ENCODE measurements at places on chromosomes 7 and 10.

GRCh38 chr7:7919449-7919945 lies 49.1 kb upstream of the GLCCI1 start:
- no peak for DNase-seq

- DNase-seq = no peak
Observed at GRCh38 chr7:156816943-156817572, 75.9 kb downstream of the LMBR1 start.

DNA sequence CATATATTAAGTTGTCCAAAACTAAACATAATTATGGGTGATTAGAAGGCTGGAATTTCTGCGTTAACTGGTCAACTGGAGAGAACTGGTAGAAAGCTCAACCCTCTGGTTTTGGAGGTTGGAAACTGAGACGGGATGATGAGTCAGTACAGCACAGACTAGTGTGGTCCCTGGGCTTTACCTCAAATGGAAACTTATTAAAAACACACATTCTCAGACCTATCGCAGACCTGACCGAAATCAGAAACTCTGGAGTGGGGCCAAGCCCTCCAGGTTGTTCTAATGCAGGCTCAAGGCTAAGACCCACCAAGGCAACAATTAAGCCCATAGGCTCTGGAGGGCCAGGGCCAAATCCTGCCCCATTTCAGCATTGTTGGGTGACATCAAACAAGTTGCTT lies 136.9 kb downstream of the KCNMA1 start:
- DNase-seq = no peak

DNA sequence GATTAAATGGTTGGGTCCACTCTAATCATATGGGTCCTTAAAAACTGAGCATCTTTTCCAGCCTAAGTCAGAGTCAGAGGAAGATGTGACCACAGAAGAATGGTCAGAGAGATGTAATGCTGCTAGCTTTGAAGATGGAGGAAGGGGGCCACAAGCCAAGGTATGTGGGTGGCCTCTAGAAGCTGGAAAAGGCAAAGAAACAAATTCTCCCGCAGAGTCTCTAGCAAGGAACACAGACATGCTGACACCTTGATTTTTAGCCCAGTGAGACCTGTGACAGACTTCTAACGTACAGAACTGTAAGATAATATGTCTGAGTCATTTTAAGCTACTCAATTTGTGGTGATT lies 1.5 kb upstream of the EXOC6 start:
- DNase-seq = no peak

GRCh38 chr10:112271982-112272381 lies 11.2 kb upstream of the TECTB start:
- DNase-seq = no peak

GRCh38 chr7:42495256-42495655 lies 258.2 kb upstream of the GLI3 start:
- no peak for DNase-seq

DNA sequence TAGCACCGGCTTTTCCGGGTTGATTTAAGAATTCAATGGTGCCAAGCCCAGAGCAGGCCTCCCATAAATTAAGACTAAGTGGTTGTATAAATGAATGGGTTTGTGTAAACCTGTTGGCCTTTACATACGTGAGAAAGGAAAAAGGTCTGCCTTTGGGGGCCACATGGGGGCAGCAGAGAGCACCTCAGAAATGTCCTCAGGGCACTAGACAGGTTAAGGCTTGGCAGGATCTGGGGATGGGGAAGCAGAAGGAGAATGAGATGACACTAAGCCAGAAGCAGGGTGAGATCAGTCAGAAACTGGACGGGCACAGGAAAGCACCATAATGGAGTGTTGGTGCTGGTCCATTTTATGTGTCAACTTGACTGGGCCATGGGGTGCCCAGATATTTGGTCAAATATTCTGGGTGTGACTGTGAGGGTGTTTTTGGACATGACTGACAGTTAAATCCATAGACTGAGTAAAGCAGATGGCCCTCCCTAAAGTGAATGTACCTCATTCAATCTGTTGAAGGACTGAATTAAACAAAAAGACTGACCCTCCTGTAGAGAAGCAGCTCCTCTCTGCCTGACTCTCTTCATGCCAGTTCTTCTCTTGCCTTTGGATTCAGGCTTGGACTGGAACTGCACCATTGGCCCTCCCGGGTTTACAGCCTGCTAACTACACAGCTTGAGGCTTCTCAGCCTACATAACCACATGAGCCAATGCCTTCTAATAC lies 58.9 kb downstream of the FRMPD2 start:
- peak; percentile 71 for DNase-seq

- DNase-seq = no peak
Observed at GRCh38 chr10:58942724-58943123, 233.7 kb upstream of the PHYHIPL start.

DNA sequence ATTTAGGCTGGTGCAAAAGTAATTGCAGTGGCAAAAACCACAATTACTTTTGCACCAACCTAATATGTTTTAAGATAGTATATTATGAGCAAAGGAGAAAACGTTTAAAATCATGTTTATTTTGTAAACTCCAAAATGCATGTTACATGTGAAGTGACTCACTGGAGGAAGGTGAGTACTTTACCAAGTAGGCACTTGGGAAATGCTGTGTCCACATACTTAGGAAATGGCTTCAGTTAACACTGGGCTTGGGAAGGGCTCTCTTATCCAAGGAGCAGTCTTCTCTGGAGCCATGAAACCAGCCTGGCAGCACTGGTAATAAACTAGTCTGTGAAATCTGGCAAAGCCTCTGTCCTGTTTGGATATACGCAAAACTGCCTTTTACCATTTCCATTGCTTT lies 4.4 kb downstream of the RPS24 start:
- no peak for DNase-seq

GRCh38 chr7:18212758-18213157 lies 185.1 kb upstream of the PRPS1L1 start:
- no peak for DNase-seq

GRCh38 chr7:149642589-149642988 lies 130.8 kb downstream of the ZNF467 start:
- DNase-seq = no peak

Measured in iPS-NIHi11 (cell line).